ENCODE measurements at places on chromosomes 3 and 15. TPM values are rescaled to one million over a fixed set of nuclear protein-coding genes. Genes with fewer than 3 reads are reported as not detected.

GRCh38 chr15:41961001-41961518 is 11.3 kb downstream of the EHD4 start:
- no peak for DNase-seq

- no peak for DNase-seq
Measured at GRCh38 chr3:634511-634910, 437.9 kb downstream of the CHL1 start.

GRCh38 chr15:98888820-98889479 is 118.6 kb downstream of the PGPEP1L start:
- no peak for DNase-seq

CAMK2N2 gene
- total RNA-seq, result 22.2 TPM

GFM1 gene
- total RNA-seq, result 15.5 TPM

TGM5 gene
- total RNA-seq, result not detected

SPATA12 gene
- not detected for total RNA-seq
